ENCODE measurements at places on chromosomes 3 and 15.

GRCh38 chr3:80696280-80696679 is 928.5 kb upstream of the ROBO1 start:
- DNase-seq = peak; percentile 94

- DNase-seq = no peak
Measured at GRCh38 chr15:58544756-58545155, 113.0 kb downstream of the LIPC start.

- DNase-seq = peak; percentile 35
Measured at GRCh38 chr15:66472176-66472999, 25.2 kb downstream of the SNAPC5 start.

DNA sequence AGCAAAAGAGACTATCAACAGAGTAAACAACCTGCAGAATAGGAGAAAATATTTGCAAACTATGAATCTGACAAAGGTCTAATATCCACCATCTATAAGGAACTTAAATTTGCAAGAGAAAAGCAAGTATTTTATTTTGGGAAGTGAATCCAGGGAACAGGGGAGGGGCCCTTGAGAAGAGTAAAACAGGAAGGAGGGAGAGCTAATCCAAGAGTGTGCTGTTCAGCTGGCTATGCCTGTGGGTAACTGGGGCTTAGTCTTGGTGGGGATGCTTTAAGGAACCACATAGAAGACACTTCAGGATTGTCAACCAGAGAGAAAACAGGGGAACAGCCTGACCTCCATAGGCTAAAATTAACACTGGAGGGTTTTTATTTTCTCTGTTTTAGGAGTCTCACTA is 3.9 kb upstream of the HHLA2 start:
- DNase-seq = no peak
